ENCODE measurements at places on chromosomes 12 and 14. TPM values are rescaled to one million over a fixed set of nuclear protein-coding genes. Genes with fewer than 3 reads are reported as not detected.
A peak's percentile ranks its signal among the peaks of the same experiment; 100 is the strongest.

The KRT83 gene
- total RNA-seq: not detected

The SMCO2 gene
- 0.20 TPM for total RNA-seq

GRCh38 chr12:51247523-51248206, 9.0 kb downstream of the DAZAP2 start:
- H3K4me3 ChIP-seq: peak overlapping the region; percentile 69
- no peak overlapping the region for H3K27ac ChIP-seq
- H3K27me3 ChIP-seq: no peaks in the 10 kb centered on the region
- peaks cover 8% of the 10 kb centered on the region for H3K36me3 ChIP-seq

DNA sequence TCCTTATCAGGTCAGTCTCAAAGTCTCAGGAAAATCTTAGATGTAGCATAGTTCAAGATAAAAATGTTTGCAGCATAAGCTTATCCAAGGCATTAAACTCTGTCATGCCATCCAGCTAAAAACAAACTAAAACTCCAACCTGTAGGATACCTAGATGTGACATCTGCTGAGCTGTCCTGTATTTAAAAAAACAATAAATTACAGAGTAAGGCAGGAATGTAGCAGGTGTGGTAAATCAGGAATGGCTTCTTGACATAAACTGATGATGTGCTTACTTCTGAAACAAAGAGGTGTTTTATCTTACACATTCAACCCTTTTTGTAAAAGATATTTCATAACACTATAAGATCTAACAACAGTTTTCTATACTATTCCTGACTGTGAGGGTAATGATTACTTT, 30.6 kb upstream of the DLGAP5 start:
- H3K4me1 ChIP-seq: no peaks in the 10 kb centered on the region
- no peaks in the 10 kb centered on the region for H3K36me3 ChIP-seq
- no peak for DNase-seq
- no peak overlapping the region for H3K27ac ChIP-seq
- H3K27me3 ChIP-seq: no peaks in the 10 kb centered on the region
- H3K4me3 ChIP-seq: no peak overlapping the region
